ENCODE measurements at places on chromosomes 6 and 20. TPM values are rescaled to one million over a fixed set of nuclear protein-coding genes. Genes with fewer than 3 reads are reported as not detected.

DNA sequence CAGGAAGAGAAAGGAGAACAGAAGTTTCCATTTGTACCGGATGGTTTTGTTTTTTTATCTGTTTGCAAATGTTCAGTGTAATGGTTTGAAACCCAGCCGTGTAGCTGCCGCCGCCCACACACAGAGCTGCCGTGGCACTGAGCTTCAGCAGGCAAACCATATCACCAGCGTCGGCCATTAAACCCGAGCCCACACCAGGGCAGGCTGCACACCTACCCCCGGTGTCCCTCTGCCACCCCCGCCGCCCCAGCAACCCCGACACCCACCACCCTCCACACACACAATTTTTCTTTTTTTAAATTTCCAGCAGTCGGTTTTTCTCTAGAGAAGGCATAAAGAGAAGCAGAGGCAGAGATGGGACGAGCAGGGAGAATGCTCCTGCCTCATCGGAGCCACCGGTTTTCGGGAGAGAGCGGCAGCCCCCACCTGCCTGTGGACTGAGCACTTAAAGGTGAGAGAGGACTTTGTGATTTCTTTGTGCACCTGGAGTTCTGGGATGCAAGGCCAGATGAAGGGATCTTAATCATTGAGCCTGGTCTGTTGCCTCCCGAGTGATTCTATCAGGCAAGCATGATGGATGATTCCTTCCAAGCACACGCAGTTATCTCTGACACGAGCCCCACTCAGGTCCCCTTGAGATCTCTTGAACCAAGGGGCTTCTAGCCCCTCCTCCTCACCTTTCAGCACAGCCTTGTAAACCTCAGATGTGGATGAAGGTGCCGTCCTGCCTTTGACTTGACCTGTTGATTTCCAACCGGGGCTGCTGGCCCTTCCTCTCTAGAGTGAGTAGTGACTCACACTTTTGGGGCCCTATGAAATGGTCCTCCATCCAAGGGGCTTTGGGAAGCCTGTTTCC, 17.5 kb upstream of the ZNF831 start:
- no peak for DNase-seq

GRCh38 chr20:62501801-62502495, 26.2 kb upstream of the GATA5 start:
- DNase-seq = no peak

DNA sequence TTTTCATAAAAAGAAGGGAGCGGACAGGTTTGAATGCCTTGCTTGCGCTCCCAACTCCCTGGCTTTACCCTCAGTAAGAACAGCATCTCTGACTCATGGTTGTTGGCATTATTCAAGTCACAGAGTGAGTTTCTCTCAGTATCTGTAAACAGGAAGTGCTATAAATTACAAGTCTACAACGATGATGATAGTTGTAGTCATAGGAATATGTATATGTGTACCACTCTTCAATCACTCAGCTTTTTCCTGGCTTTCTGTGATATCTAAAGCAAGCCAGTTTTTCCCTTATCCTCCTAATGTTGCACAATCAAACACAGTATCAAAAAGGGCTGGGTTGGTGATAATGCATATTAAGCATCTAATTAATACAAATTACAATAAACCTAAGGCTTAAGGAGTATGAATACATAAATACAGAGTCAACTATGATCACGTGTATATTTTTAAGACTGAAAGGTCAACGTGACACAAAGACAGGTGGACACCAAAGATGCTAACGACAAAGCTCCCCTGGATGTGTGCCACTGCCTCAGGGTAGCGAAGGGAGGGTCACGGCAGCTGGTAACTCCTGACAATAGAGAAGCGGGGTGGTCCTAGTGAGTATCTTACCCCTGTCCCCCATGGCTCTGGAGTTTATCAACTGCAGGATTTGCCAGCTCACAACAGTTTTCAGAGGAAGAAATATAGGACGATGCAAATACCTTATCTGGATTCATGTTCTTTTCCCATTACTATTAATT, 202.8 kb downstream of the BTBD9 start:
- DNase-seq = peak; percentile 14

Gene TMC2
- not detected for total RNA-seq

DNA sequence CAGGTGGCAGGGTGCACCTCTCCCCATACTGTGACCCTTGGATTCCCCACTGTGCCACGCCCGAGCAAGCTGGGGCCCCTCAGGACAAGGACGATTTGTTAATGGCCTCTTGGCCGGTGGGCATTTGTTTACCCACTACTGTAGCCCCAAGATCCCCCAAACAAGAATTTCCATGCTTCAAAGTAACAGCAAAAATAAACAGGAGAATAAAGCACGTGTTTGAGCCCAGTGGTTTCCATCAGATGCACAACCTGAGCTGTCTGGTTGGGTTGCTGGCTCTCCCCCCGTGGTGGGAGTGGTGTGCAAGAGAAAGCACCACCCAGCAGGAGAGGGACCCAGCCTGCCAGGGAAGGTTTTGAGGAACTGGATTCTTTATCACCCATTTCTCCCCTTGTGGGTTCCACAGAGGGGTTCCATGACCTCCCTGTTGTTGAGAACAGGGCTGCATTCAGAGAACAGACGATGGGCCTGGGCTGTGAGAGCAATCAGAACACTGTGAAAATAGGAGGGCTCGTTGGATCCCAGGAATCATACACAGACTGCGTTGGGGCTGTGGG, 4.8 kb downstream of the CD93 start:
- no peak for DNase-seq

DNA sequence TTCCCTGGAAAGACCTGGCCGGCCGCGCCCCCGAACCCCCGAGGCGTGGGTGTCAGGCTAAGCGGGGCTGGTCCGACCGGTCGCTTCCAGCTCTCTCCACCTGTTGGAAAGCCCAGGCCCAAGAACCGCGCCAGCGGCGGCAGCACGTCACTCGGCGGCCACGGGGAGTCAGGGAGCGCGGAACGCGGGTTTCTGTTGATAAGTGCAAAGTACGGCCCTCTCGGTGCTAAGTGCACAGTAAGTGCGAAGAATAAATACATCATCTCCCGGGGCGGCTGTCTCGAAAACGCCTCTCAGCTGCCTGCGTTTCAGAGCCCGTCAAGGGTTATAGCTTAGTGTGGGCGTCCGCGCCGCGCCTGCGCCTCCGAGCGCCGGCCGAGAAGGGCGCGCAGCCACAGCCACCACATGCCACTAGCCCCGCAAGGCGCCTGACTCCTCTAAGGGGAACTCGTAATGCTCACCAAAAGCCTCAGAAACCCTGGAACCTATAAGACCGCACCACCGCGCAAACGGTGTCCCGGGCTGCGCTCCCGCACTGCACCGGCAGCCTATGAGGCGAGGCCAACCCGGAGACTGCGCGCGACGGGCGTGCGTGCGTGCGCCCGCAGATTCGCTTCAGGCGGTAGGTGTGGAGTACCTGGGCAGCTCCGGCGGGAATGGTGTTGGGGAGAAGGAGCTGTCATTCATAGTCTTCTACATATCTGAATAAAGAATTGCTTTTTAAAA, 9.2 kb upstream of the TBX18 start:
- DNase-seq = no peak

GRCh38 chr6:24358219-24358821, 461 bp upstream of the DCDC2 start:
- DNase-seq = no peak

- DNase-seq = no peak
Observed at GRCh38 chr6:39792540-39793450, 619 bp downstream of the DAAM2 start.

- DNase-seq = no peak
Observed at GRCh38 chr6:511488-512137, 120.1 kb downstream of the IRF4 start.

DNA sequence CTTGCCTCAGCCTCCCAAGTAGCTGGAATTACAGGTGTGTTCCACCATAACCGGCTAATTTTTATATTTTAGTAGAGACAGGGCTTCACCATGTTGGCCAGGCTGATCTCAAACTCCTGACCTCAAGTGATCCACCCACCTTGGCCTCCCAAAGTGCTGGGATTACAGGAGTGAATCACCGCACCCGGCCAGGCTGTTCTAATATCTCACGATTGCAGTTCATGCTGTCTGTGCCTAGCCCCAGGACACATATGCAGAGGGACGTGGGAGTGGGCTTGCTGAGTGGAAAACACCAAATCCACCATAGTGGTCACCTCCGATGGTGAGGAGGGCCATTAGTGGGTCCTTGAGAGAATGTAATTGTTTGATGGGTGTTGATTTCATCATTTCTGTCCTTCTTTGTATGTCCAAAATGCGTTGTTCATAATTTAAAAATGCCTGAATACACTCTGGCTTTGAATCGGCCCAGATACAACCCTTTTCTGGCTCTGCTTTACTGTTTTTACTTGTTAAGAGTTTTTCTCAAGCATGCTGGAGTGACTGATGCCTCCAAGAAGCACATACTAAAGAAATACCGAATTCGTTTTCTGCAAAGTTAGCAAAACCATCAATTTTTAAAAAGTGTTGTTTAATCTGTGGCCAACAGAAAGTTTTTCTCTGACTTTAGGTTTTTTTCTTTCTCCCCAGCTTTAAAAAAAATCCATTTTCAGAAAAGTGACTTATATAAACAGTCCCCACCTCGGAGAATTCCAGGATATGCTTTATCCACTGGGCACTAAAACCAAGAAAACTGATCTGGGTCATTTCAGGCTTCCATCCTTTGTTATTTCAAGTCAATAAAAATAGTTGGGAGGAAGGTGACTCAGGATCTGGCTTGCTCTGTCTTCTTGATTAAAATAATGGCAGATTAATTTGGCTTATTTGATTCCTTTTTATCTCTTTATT, 18.8 kb upstream of the RALGAPA2 start:
- no peak for DNase-seq

- DNase-seq = no peak
Observed at GRCh38 chr20:20967564-20968184, 138.5 kb downstream of the LINC00237 start.

Gene KIZ
- total RNA-seq = 17.6 TPM

DNA sequence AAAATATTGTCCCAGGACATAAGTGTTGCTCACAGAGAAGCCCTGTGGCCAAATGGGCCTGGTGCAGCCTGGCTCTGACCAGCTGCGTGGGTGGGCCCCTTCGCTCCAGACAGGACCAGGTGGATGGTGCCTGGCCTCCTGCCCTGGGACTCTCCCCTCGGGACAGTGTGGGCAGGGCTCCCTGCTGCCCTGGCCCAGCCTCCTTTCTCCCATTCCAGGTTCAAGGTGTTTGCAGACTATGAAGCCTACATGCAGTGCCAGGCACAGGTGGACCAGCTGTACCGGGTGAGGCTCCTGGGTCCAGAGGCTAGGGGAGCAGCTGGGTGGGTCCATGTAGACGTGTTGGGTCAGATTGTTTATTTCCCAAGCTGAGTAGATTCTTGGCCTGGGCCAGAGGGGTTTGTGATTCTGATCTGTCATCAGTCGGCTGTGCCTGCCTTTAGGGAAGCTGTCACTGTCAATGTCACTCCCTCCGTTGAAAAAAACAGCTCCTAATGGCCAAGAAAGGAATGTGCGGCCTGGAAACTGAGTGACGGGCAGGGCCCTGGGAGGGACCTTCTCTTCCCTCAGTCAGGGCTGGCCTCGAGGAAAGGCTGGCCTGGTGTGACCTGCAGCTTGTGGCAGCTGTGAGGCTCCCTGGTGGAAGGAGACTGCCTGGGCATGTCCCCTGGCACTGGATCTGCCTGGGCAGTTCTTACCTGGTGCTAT, 47.7 kb downstream of the PYGB start:
- no peak for DNase-seq

Gene SLPI
- total RNA-seq = 38.4 TPM

DNA sequence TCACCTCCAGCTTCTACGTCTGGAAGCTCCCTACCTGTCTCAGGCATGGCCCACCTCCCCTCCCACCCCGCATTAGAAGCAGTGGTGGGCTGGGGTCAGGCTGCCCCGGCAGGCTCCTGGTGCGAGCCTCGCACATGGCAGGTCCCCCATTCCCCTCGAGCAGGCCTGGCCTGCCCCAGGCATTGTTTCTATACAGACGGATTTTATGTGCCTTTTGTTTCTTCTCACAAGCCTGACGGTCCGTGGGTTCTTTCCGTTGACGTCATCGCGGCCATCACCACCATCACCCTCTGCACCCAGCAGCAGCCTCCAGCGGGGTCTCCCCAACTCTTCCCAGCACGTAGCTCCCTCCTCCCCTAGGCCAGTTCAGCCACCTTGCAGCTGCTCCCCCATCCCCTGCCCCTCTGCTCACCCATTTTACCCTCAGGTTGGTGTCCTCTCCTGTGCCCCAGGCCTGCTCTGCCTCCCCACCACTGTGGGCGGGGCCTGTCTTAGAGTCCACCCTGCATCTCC, 4.6 kb downstream of the CST7 start:
- no peak for DNase-seq

Gene PPP1R16B
- not detected for total RNA-seq

- DNase-seq = no peak
Observed at GRCh38 chr6:15252195-15252594, 6.3 kb downstream of the JARID2 start.

DNA sequence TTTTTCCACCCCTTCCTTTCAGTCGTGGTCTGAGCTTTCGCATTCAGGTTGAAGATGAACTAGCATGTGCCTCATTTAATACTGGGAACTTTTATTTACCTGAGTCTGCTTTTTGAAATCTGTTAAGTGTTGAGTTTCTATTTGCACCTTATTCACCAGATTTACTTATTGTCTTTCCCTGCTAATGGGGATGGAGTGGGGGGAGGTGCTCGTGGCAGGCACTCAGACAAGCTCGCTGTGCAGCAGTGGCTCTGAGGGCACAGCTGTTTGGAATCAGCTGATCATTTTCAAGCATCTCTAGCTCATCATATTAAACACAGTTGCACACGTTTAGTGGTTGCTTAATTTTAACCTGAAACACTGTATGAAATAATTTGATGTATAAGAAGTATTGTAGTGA, 35.6 kb downstream of the UTRN start:
- DNase-seq = no peak

DNA sequence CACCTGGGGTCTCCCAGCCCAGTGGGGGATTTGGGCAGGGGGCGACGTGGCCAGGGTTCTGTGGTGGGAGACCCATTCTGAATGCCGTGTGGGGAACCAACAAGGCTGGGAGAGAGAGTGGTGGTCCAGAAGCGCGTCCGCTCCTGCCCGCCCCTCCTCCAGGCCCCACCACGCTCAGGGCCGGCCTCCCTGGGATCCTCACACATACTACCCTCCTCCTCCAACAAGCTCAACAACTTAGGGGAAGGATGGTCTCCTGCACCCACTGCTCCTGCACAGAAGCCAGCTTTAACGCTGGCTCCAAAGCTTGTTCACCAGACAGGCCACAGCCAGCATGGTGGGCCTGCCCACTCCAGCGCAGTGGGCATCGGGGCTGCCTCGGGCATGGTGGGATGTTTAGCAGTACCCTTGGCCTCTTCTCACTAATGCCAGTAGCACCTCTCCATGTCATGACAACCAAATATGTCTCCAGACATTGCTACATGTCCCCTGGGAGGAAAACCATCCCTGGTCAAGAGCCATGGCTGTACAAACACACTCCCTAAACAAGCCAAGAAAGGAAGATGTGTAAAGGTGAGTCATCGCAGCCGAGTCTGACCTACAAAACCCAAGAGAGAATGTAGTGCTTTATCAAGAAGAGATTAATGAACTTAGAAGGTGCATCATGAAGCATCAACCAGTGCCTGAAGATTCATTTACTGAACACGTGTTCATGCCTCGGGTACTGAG, 75.7 kb downstream of the BMP7 start:
- no peak for DNase-seq

Gene NT5E
- 62.1 TPM for total RNA-seq

Data from NCI-H460 (cell line).